ENCODE measurements at places on chromosomes 2 and 18. TPM values are rescaled to one million over a fixed set of nuclear protein-coding genes. Genes with fewer than 3 reads are reported as not detected.

The SPC25 gene
- total RNA-seq = 2.6 TPM

The CGREF1 gene
- 6.2 TPM for total RNA-seq

The CTLA4 gene
- not detected for total RNA-seq

The RNF125 gene
- total RNA-seq = 0.50 TPM

The DSC3 gene
- 0.12 TPM for total RNA-seq

The POTEF gene
- total RNA-seq = not detected

The ANKRD29 gene
- total RNA-seq = 2.3 TPM

The NR4A2 gene
- 0.11 TPM for total RNA-seq

The TMEM198 gene
- 0.77 TPM for total RNA-seq

The CYRIA gene
- 18.1 TPM for total RNA-seq

The ADNP2 gene
- total RNA-seq = 22.0 TPM

The FBXO15 gene
- 1.1 TPM for total RNA-seq

The LONRF2 gene
- 7.6 TPM for total RNA-seq

The GFPT1 gene
- total RNA-seq = 106 TPM

The IL18R1 gene
- total RNA-seq = 0.33 TPM

The CXCR2 gene
- total RNA-seq = not detected

The INPP5D gene
- total RNA-seq = 1.6 TPM

The GALR1 gene
- under 0.01 TPM for total RNA-seq

The ZC3H6 gene
- 5.4 TPM for total RNA-seq

The DUSP2 gene
- 2.3 TPM for total RNA-seq

The MEP1B gene
- total RNA-seq = not detected

The BMP10 gene
- total RNA-seq = not detected

The C2orf72 gene
- 0.22 TPM for total RNA-seq

The C18orf63 gene
- total RNA-seq = not detected

The SPOPL gene
- total RNA-seq = 21.4 TPM

The SPATS2L gene
- 88.4 TPM for total RNA-seq

The KIAA2012 gene
- not detected for total RNA-seq

The TLX2 gene
- total RNA-seq = not detected

The ACVR1C gene
- 0.33 TPM for total RNA-seq

The WNT10A gene
- not detected for total RNA-seq

The REG1B gene
- not detected for total RNA-seq

The CD207 gene
- not detected for total RNA-seq

The RAB6C gene
- under 0.01 TPM for total RNA-seq

The GKN1 gene
- total RNA-seq = not detected

The RESP18 gene
- total RNA-seq = not detected

The CDK15 gene
- total RNA-seq = 3.1 TPM

The DLX1 gene
- total RNA-seq = not detected

The LHCGR gene
- total RNA-seq = not detected

The UGP2 gene
- total RNA-seq = 127 TPM

The DSG3 gene
- under 0.01 TPM for total RNA-seq

The RUFY4 gene
- not detected for total RNA-seq

The CHAC2 gene
- 11.8 TPM for total RNA-seq

The ITPRID2 gene
- 500 TPM for total RNA-seq

The TTN gene
- total RNA-seq = 1.7 TPM

The SERPINB10 gene
- total RNA-seq = 1.00 TPM

The DCDC2C gene
- not detected for total RNA-seq

The KLHL29 gene
- 3.8 TPM for total RNA-seq

The NDC80 gene
- 17.2 TPM for total RNA-seq

The CYP26B1 gene
- 0.33 TPM for total RNA-seq

The AGAP1 gene
- 11.8 TPM for total RNA-seq

The THOC1 gene
- 46.2 TPM for total RNA-seq

The SERPINB12 gene
- total RNA-seq = not detected

The ABCG5 gene
- not detected for total RNA-seq

Data from uterine smooth muscle cell (primary cell).